ENCODE measurements at places on chromosomes 12 and 14. TPM values are rescaled to one million over a fixed set of nuclear protein-coding genes. Genes with fewer than 3 reads are reported as not detected.

- H3K4me3 ChIP-seq, result no peak overlapping the region
- no peak overlapping the region for H3K27ac ChIP-seq
- no peak for DNase-seq
- no peaks in the 10 kb centered on the region for H3K4me1 ChIP-seq
- no peaks in the 10 kb centered on the region for H3K36me3 ChIP-seq
Measured at GRCh38 chr12:80032946-80033345, 66.4 kb upstream of the OTOGL start.

- no peaks in the 10 kb centered on the region for H3K27me3 ChIP-seq
- no peaks in the 10 kb centered on the region for H3K36me3 ChIP-seq
- no peak overlapping the region for H3K27ac ChIP-seq
- no peak overlapping the region for H3K4me3 ChIP-seq
Measured at GRCh38 chr12:84341467-84342193, 571.0 kb downstream of the SLC6A15 start.

DNA sequence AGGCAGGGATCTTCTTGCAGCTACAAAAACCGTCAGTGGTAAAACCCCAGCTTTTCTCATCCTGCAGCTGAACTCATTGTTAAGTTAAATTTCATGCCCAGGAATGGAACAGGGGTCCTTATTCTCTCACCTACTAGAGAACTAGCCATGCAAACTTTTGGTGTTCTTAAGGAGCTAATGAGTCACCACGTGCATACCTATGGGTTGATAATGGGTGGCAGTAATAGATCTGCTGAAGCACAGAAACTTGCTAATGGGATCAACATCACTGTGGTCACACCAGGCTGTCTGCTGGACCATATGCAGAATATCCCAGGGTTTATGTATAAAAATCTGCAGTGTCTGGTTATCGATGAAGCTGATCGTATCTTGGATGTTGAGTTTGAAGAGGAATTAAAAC is 68.9 kb downstream of the DCAF5 start:
- no peak for DNase-seq
- peaks cover 29% of the 10 kb centered on the region for H3K4me1 ChIP-seq
- H3K27me3 ChIP-seq, result no peaks in the 10 kb centered on the region
- H3K36me3 ChIP-seq, result peaks cover 50% of the 10 kb centered on the region
- H3K4me3 ChIP-seq, result no peak overlapping the region

- DNase-seq, result no peak
- H3K27me3 ChIP-seq, result no peaks in the 10 kb centered on the region
- H3K36me3 ChIP-seq, result peaks cover 24% of the 10 kb centered on the region
- H3K27ac ChIP-seq, result no peak overlapping the region
Measured at GRCh38 chr12:25106818-25107217, 88.1 kb downstream of the DNAI7 start.

DNA sequence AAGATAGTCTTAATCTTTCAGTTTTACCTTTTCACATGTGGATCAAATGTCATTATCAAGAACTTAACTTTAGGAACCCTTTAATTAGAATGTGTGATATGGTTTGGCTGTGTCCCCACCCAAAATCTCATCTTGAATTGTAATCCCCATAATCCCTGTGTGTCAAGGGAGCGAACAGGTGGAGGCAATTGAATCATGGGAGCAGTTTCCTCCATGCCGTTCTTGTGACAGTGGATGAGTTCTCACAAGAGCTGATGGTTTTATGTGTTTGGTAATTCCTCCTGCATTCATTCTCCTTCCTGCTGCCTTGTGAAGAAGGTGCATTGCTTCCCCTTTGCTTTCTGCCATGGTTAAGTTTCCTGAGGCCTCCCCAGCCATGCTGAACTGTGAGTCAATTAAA is 160.6 kb downstream of the MON2 start:
- peaks cover 2% of the 10 kb centered on the region for H3K4me1 ChIP-seq
- no peaks in the 10 kb centered on the region for H3K36me3 ChIP-seq
- no peak overlapping the region for H3K27ac ChIP-seq
- no peak overlapping the region for H3K4me3 ChIP-seq
- no peaks in the 10 kb centered on the region for H3K27me3 ChIP-seq
- no peak for DNase-seq

DNA sequence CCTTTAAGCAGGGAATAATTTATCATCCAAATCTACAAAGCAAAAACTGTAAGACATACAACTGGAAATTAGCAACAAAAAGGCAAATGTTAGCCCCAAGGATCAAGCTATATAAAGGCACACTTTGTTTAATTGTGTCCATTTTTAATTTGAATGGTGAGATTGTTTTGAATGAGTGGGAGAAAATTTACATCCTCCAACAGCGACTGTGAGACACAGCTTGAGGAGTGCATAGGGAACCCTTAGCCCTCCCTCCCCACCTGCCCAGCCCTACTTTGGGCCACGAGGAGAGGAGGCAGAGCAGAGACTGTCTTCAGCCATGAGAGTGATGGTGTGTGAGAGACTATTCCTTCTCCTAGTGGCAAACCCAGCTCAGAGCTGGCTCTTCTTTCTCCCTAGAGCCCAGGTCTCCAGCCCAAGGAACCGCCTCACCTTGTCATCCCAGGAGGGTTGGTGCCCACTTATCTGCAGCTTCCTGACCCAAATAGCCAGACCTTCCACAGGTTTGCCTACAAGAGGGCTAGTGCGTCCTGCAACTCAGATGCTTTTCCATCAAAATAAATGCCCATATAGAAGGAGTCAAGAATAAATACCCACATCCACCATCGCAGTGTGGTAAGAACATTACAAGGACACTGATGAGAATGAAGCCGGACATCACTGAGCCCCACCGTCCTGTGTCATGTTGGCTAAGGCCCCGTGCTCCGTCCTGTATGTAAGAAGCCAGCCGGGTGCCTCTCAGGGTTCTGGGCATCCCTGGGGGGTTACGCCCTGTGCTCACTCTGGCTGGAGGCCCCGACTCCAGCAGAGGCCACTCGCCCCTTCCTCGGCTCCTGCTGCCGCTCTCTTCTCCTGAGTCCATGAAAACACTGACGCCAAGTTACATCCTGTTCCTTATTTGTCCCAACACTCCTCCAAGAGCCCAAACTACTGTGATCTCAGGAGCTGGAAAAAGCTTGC is 36.4 kb upstream of the C14orf180 start:
- H3K27me3 ChIP-seq, result peaks cover 32% of the 10 kb centered on the region
- no peak overlapping the region for H3K4me3 ChIP-seq
- H3K36me3 ChIP-seq, result no peaks in the 10 kb centered on the region
- H3K4me1 ChIP-seq, result no peaks in the 10 kb centered on the region
- no peak for DNase-seq
- no peak overlapping the region for H3K27ac ChIP-seq

GRCh38 chr14:76282581-76282980 is 93.4 kb upstream of the ESRRB start:
- no peaks in the 10 kb centered on the region for H3K27me3 ChIP-seq
- H3K27ac ChIP-seq, result no peak overlapping the region
- DNase-seq, result no peak
- no peak overlapping the region for H3K4me3 ChIP-seq
- H3K4me1 ChIP-seq, result no peaks in the 10 kb centered on the region

DNA sequence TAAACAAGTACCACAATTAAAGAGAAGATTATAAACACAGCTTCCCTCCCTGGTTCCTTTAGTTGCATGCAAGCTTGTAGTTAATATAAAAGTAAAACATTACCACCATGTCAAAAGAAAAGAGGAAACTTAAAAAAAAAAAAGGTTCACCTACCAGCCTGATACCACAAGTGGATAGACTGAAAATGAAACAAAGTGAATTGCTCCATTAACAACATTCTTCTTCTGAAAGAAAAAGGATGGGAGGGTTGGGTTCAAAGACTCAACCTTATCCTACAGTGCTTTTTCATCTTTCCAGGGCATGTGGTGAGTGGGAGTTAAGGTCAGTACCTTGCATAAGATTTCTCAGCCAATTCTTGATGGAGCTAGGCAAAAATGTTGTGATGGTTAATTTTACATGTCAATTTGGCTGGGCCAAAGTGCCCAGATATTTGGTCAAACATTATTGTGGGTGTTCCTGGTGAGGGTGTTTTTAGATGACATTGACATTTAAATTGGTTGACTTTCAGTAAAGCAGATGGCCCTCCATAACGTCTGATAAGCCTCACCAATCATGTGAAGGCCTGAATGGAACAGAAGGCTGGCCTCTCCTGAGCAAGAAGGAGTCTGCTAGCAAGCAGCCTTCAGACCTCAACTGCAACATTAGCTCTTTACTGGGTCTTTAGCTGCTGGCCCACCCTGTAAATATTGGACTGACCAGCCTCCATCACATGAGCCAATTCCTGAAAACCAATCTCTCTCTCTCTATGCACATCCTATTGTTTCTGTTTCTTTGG is 28.8 kb downstream of the VCPKMT start:
- no peaks in the 10 kb centered on the region for H3K36me3 ChIP-seq
- no peaks in the 10 kb centered on the region for H3K27me3 ChIP-seq
- peaks cover 11% of the 10 kb centered on the region for H3K4me1 ChIP-seq
- H3K27ac ChIP-seq, result no peak overlapping the region
- no peak for DNase-seq

GRCh38 chr12:111276146-111276545 is 92.7 kb downstream of the PHETA1 start:
- peaks cover 32% of the 10 kb centered on the region for H3K27me3 ChIP-seq
- no peaks in the 10 kb centered on the region for H3K36me3 ChIP-seq
- H3K4me1 ChIP-seq, result no peaks in the 10 kb centered on the region

GRCh38 chr14:67464879-67465278 is 23.6 kb downstream of the TMEM229B start:
- no peak overlapping the region for H3K4me3 ChIP-seq
- H3K27me3 ChIP-seq, result no peaks in the 10 kb centered on the region
- H3K36me3 ChIP-seq, result no peaks in the 10 kb centered on the region
- no peak for DNase-seq
- no peak overlapping the region for H3K27ac ChIP-seq
- no peaks in the 10 kb centered on the region for H3K4me1 ChIP-seq

- H3K36me3 ChIP-seq, result peaks cover 4% of the 10 kb centered on the region
- H3K4me1 ChIP-seq, result no peaks in the 10 kb centered on the region
- H3K27ac ChIP-seq, result no peak overlapping the region
- H3K4me3 ChIP-seq, result no peak overlapping the region
Measured at GRCh38 chr12:81229759-81230158, 151.9 kb downstream of the ACSS3 start.

- no peak overlapping the region for H3K27ac ChIP-seq
- H3K36me3 ChIP-seq, result peaks cover under 1% of the 10 kb centered on the region
- DNase-seq, result no peak
- H3K4me3 ChIP-seq, result no peak overlapping the region
Measured at GRCh38 chr14:88835661-88836060, 11.2 kb downstream of the TTC8 start.

- H3K4me3 ChIP-seq, result no peak overlapping the region
- no peak overlapping the region for H3K27ac ChIP-seq
- no peaks in the 10 kb centered on the region for H3K4me1 ChIP-seq
- no peaks in the 10 kb centered on the region for H3K36me3 ChIP-seq
Measured at GRCh38 chr12:24821691-24822090, 127.2 kb downstream of the BCAT1 start.

DNA sequence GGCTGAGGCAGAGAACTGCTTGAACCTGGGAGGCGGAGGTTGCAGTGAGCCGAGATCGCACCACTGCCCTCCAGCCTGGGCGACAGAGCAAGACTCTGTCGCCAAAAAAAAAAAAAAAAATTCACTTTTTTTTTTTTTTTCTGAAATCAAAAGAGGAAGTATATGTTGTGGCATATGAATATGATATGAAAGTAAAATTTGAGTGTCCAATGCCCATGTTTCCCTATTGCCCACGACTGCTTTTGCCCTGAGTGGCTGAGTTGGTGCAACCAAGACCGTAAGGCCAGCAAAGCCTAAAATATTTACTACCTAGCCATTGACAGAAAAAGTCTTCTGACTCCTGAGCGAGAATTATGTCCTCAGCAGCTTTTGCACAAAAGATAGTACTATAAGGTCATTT is 101.7 kb upstream of the PARP11 start:
- no peak overlapping the region for H3K27ac ChIP-seq
- H3K36me3 ChIP-seq, result no peaks in the 10 kb centered on the region
- H3K4me3 ChIP-seq, result no peak overlapping the region

- H3K27me3 ChIP-seq, result no peaks in the 10 kb centered on the region
- H3K36me3 ChIP-seq, result no peaks in the 10 kb centered on the region
- peak overlapping the region; percentile 90 for H3K27ac ChIP-seq
- DNase-seq, result no peak
- H3K4me1 ChIP-seq, result peaks cover 30% of the 10 kb centered on the region
Measured at GRCh38 chr14:56120091-56120691, 2.0 kb downstream of the PELI2 start.

Gene NRIP2
- total RNA-seq, result 0.77 TPM

Gene OAS2
- 96.4 TPM for total RNA-seq

Gene TAS2R31
- 1.9 TPM for total RNA-seq

Gene ADAMTS20
- not detected for total RNA-seq

Gene OVCH1
- 3.2 TPM for total RNA-seq
